ENCODE measurements at places on chromosomes 7 and 10.
A peak's percentile ranks its signal among the peaks of the same experiment; 100 is the strongest.

GRCh38 chr7:78301407-78301806, 502.8 kb downstream of the PHTF2 start:
- no peak for DNase-seq

DNA sequence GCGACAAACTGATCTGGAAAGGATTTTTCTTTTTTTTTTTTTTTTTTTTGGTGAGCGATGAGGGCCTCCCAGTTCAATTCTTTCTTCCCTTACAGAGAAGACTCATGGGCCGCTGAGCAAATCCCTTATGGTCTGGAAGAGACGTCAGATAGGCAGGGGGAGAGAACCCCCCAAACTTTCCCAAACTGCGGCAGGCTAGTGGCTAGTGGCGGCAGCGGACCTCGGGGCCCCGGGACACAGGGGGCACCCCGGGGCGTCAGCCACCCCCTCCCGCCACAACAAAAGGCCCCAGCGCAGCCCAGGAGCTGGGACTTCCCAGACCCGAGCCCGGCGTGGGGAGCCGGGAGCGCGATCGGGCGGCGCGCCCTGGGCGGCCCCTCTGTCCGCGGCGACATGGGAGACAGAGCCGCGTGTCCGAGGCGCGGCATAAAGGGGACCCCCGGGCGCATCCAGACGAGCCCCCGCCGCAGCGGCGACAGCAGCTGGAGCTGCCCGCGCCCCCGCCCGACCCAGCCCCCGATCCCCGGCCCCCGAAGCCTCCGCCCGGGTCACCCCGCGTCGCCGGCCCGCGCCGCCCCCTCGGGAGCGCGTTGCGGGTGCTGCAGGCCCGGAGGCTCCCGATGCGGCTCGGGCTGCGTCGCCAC, 755 bp downstream of the FAM171A1 start:
- peak; percentile 15 for DNase-seq

DNA sequence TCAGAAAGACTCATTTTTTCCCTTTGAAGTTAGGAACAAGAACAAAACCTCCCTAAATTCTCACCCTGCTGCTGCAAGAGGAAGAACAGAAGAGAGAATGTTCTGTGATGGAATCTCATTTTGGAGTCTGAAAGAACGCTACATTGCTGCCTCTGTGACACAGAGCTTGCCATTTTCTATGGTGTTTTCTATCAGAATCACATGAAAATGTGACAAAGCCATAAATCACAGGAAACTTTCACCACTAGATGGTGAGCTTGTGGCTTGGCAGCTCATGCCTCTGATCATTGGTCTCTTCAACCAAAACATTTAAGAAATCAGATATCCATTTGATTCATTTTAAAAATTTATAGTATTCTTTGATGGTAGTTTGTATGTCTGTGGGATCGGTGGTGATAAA, 82.9 kb downstream of the CADPS2 start:
- DNase-seq = no peak

DNA sequence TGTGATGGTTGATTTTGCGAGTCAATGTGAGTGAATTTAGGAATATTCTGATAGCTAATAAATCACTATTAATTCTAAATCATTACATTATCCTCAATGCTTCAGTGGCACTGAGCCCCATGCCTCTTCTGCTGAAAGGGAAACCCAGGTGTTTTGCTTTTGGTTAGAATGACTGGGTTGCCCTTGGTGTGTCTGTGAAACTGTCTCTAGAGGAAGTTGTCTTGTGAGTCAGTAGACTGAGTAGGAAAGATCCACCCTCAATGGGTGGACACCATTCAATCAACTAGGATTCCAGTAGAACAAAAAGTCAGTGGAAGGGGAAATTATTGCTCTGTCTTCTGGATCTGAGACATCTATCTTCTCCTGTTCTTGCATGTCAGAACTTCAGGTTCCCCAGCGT, 472.4 kb downstream of the ANKRD7 start:
- DNase-seq = no peak

GRCh38 chr10:86265236-86265894, 101.2 kb downstream of the GRID1 start:
- no peak for DNase-seq

All from B cell (primary cell).